ENCODE measurements at places on chromosomes 5 and 9.

DNA sequence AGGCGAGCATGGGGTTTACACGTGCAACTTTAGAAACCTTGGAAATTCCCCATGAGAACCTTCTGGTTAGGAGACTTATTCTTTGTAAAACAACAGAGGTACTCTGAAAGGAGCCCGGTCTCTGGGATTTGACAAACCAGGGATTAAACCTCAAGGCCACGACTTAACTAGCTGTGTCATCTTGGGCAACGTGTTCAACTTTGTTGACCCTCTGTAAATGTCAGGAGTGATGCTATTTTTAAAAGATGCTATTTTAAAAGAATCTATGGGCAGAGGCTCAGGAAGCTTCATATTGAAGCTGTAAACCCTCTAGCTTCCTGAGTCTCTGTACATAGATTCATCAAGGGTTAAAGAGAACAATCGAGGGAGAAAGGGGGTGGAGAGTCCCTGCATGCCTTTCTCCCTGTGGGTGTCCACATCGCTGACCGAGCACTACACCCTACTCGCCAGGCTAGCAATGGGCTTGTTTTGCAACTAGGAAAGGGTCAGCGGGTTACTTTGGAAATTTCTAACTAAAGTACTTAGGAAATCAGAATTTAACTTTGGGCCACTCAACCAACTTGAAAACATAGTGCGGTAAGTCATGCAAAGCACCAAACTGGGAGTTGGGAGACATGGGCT is 2.1 kb downstream of the SLC36A2 start:
- no peak for DNase-seq

DNA sequence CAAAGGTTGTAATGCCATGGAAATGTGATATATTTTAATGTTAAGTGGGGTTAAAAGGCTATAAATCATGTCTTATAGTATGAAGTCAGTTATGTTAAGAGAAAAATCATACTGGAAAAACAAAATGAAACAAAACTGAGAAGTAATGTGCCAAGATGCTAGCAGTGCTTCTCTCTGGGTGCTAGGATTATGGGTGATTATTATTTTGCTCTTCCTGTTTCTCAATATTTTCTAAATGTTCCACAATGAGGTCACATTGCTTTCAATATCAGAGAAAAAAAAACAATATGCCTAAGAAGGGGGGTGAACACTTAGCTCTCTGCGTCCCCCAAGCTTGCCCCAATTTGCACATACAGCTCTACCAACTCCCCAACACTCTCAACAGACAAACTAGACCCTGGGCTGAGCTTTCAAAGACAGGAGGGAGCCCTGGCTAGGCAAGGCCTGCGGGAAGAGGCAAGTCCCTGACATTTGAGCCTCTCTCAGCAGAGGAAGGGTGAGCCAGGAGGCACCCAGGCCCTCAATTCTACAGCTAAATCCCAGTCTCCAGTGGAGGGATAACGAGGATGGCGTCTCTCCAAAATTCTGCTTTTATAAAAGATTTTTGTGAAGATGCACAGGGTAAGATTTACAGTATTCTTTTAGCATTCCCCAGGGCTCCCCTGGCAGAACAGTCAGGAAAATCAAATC is 24.4 kb downstream of the WHRN start:
- no peak for DNase-seq

- DNase-seq = no peak
These were observed 189.9 kb downstream of the ADCY2 start for GRCh38 chr5:7585807-7586206.

GRCh38 chr5:32298059-32298415 is 14.7 kb downstream of the MTMR12 start:
- DNase-seq = no peak

GRCh38 chr5:142846406-142846805 is 76.2 kb downstream of the ARHGAP26 start:
- no peak for DNase-seq

DNA sequence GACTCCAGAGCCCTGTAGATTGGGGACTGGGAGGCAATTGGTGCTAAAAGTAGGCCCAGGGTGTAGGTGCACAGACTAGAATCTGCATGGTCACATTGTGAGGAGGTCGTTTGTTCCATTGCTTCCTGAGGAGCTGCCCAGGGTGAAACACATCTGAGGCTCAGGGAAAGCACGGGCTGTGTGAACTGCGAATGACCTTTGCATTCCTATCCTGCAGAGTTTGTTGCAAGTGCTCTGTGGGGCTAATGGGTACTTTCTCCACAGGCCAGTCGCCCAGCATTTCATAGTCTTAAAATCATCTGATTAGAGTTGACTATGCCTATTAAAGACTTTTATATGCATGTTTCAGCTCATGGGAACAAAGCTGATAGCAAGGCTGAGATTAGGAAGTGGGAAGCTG is 14.4 kb upstream of the SLC46A2 start:
- no peak for DNase-seq

Measured in activated CD8-positive, alpha-beta memory T cell treated with anti-CD3 and anti-CD28 coated beads, Interleukin-2, amount 50 U/mL, for 48 hours (primary cell).